CD8-positive, alpha-beta memory T cell (primary cell): ENCODE measurements at places on chromosomes 12 and 14. TPM values are rescaled to one million over a fixed set of nuclear protein-coding genes. Genes with fewer than 3 reads are reported as not detected.

DNA sequence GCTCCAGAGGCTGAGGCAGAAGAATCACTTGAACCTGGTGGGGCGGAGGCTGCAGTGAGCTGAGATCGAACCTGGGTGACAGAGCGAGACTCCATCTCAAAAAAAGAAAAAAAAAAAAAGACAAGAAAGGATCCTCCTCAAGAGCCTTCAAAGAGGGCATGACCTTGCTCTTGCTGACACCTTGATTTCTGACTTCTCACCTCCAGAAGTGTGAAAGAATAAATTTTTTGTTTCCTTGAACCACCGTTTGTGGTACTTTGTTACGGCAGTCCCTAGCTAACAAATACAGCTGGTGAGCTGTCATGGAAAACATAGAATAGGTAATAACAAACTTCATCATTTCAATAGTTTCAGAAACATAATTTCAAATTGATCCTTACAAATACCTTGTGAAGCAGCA is 1.9 kb upstream of the ACTR10 start:
- DNase-seq, result no peak

- DNase-seq, result peak; percentile 93
These were observed at the start of gene PIGH for GRCh38 chr14:67599698-67600561. Gene PIGH (minus strand): TSS chr14:67600268. CDS start chr14:67600203, 65 bp downstream.

GRCh38 chr12:103879048-103879692 is 38.1 kb upstream of the NT5DC3 start:
- DNase-seq, result no peak

DNA sequence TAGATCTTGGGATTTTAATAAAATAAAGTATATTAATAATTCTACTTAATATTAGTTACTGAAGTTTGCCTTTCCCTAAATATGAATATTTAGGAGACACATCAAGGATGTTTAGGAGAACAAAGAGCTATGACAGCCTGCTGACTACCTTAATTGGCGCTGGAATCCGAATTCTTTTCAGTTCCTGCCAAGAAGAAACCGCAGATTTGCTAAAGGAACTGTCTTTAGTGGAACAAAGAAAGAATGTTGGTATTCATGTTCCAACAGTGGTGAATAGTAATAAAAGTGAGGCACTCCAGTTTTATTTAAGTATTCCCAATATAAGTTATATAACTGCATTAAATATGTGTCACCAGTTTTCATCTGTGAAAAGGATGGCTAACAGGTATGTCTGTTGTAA is 54.5 kb downstream of the MIS18BP1 start:
- no peak for DNase-seq

DNA sequence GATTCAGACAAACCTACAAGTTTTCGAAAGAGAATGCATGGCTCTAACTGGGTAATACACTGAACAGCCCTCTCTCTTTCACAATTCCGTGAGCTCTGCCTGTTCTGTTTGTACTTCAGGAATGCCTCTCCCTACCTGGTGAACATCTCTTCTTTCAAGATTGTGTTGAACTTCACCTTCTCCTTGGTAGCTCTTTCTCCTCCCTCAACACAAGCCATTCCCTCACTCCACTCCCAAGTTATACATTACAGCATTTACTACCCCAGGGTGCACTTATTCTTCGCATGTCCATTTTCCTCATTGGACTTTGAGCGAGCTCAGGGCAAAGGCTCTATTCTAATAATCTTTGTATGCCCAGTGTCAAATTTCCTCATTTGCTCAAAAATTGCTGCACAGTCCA is 28.3 kb downstream of the NRDE2 start:
- no peak for DNase-seq

DNA sequence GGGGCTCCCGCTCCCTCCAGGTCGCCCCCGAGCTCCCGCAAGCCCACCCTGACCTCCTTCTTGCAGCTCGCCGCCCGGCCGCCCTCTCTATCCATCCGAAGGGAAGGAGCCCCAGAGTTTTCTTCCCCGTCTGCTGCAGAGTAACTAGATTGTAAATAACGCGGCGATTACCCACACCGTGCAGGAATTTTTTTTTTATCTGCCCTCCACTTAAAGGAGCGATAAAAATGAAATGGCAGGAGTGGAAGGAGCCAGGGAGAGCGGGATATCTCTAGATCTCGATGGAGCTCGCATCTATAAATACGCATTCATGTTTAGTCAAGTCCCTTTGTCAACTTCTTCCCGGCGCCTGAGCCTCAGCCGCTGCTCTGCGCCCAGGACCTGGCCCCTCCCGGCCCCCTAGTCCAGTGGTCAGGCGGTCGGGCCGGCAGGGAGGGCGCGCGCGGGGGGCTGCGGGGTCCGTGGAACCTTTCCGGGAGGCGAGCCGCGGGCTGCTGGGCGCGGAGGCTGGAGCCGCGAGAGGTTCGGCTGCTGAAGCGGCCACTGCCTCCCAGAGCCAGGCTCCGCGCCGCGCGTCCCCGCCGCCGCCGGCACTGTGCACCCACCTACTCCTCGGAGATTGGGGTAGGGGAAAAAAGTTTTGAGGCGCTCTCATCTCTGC is 386.0 kb downstream of the BCAT1 start:
- DNase-seq, result no peak

DNA sequence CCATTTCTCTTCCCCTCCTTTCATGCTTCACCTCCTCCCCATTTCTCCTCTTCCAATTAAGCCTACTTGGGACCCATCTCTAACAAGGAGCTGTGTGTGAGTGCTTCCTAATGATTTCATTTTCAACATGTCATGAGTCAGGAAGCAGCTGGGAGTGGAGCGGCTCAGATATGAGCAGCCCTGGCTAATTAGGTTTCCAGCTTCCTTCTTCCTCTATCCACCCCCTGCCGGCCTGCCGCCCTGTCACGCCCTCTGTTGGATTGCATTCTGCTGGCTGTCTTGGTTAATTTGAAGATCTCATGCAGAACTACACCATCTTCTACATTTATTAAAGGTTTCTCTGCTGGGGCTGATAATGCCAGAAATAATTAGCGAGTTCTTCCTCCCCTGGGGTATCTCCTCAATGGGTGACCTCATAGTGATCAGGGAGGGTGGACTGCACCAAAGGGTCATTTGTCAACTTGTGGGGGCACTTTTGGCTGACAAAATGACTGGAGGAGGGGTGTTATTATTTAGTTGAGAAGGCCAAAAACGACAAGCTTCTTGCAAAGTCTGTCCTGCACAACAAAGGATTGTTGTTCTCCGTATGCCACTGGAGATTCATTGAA is 300.9 kb upstream of the SRRM4 start:
- no peak for DNase-seq

DNA sequence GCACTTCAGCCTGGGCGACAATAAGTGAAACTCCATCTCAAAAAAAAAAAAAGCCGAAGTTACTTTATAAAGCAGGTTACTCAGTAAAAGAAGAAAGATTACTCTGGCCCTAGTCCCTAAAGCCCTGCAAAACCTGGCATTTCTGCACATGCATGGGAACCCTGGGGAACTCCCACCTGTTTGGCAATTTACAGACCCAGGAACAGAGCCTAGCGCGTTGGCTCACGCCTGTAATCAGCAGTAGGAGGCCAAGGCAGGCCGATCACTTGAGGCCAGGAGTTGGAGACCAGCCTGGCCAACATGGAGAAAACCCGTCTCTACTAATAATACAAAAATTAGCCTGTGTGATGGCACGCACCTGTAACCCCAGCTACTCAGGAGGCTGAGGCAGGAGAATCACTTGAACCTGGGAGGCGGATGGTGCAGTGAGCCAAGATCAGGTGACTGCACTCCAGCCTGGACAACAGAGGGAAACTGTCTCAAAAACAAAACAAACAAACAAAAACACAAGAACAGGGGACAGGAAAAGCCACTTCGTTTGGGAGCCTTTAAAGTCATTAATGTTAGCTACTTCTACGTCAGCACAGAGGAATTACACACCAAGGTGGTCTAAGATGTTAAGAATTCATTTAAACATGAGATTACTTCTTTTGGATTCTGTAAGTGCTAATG is 34.1 kb upstream of the SPTSSA start:
- no peak for DNase-seq

DNA sequence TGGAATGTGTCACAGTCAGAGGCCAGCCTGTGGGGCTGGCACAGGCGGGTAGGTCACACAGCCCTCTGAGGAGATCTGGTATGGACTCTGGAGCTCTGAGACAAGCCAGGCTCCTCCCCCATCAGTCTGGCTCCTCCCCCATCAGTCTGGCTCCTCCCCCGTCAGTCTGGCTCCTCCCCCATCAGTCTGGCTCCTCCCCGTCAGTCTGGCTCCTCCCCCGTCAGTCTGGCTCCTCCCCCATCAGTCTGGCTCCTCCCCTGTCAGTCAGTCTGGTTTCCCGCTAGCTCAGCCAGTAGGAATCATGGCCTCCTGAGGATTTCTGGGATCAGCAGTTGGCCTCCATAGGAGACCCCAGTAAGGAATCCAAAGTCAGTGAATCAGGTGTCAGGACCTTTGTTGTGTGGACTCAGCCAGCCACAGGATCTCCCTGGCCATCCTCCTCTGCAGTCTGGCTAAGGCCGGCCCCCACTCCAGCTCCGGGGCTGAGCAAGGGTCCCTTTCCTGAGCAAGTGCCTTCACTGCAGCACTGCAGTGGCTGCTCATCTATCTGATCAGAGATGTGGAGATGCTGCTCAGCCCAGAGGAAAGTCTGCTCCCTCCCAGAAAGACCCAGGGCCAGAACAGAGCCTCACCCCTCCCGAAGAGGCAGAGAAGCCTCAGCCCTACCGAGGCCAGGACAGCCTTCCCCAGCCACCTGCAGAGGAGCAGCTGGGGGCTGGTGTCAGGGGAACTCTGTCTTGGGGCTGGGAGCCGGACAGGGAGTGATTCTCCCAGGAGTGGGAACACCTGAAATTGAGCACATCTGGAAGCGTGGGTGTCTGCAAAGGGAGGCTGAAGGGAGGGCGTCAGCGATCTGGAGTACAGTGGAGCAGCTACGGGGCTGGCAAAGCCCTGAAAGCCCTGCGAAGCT is 35.7 kb downstream of the IQSEC3 start:
- DNase-seq, result no peak

DNA sequence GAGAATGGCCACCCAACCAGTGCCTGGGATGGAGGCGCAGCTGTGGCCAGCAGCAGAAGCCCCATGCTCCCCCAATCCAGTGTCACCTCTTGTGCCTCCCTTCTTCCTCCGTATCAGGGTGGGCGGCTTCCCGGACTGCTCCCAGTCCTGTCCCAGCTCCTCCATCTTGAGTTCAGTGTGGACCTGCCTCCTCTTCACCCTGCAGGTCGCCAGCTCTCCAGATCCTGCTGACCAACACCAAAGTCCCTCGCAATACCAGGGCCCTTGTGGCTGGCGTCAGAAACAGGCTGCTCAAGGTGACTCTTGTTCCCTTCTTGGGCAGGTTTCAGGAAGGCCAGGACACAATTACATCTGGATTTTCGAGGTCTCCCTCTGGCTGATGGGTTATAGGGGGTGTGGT is 17.0 kb downstream of the MVK start:
- DNase-seq, result no peak

DNA sequence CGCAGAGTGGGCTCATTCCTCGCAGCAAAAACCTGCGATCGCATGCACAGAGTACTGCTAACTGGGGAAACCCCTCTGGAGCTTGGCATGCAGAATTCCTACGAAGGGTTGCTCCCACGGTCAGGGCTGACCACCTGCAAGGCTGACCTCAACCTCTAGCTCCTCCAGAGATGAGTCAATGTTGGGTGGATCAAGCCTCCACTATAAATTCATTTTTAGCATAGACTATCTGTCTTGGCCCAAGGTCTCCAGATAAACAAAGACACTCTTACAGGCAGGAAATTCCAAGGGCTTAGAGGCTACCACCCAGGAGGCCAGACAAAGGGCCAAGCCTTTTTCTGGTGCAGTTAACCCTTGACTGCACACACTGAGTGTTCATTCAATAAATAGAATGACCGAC is 296.5 kb downstream of the TMEM132D start:
- no peak for DNase-seq

GRCh38 chr12:24997970-24998582 is 49.2 kb upstream of the BCAT1 start:
- no peak for DNase-seq

- no peak for DNase-seq
These were observed 17.6 kb downstream of the CCDC88C start for GRCh38 chr14:91399868-91400640.

DNA sequence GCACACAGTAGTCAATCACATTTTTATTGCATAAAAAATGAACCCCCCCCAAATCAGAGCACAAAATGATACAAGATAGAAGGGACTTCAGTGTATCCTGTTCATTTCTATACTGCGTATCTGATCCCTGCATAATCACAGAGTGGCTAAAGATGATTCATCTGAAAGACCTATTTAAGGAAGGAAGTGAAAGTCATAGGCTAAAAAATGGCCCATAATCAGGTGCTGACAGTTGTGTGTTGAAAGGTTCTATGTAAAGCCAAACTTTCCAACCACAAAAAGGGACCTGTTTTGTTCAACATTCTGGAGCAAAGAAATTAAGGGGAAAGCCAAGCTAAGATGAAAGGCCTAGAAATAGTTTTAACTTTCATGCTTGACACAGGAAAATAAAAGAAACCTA is 147.8 kb upstream of the ATP2B1 start:
- DNase-seq, result no peak

DNA sequence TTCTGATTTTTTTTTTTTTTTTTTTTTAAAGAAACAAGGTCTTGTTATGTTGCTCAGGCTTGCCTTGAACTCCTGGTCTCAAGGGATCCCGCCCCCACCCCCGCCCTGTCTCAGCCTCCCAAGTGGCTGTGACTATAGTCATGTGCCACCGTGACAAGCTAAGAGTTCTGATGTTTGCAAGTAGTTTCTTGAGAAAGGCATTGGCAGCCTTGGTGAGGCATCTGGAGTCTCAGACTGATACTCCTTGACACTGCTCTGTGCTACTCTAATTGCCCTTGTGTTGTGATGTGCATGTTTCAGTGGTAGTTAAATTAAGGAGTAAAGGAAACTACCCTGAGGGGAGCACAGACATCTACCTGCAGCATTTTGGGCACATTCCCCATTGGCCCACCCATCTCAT is 46.2 kb upstream of the OR4E1 start:
- no peak for DNase-seq

GRCh38 chr12:92193063-92193462 is 47.4 kb upstream of the BTG1 start:
- no peak for DNase-seq

- DNase-seq, result no peak
These were observed 908.1 kb downstream of the GALC start for GRCh38 chr14:87084908-87085307.

DNA sequence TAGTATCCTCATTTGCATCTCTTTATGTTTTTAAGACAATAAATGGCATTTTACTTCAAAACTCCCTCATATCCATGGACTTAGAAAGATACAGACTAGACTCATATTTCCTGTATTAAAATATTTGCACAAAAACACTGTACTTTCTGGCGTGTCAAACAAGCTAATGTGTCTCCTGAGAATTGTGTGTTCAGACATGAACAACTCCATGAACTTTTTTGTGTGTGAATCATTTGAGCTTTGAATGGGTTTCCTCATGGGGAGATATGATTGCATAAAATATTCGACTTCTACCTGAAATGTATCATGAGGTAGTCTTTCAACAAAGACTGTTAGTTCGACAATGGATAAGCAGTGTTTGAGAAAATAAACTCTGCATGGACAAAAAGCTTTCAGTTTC is 58.8 kb downstream of the TMEM30B start:
- DNase-seq, result no peak

- no peak for DNase-seq
These were observed 47.1 kb downstream of the BCAT1 start for GRCh38 chr12:24901576-24902461.

Gene NRL
- 1.6 TPM for total RNA-seq

Gene IAPP
- not detected for total RNA-seq

Gene NINJ2
- 4.2 TPM for total RNA-seq

Gene C12orf60
- total RNA-seq, result 3.1 TPM

Gene DNAI7
- not detected for total RNA-seq

Gene MYO1H
- not detected for total RNA-seq

Gene IKZF4
- total RNA-seq, result 11.0 TPM

Gene RPGRIP1
- not detected for total RNA-seq

Gene CTSG
- total RNA-seq, result not detected

Gene RFX4
- not detected for total RNA-seq

Gene LRCOL1
- total RNA-seq, result not detected
